NCI-H1694 (cell line): ENCODE measurements at places on chromosomes 16 and 17.

DNA sequence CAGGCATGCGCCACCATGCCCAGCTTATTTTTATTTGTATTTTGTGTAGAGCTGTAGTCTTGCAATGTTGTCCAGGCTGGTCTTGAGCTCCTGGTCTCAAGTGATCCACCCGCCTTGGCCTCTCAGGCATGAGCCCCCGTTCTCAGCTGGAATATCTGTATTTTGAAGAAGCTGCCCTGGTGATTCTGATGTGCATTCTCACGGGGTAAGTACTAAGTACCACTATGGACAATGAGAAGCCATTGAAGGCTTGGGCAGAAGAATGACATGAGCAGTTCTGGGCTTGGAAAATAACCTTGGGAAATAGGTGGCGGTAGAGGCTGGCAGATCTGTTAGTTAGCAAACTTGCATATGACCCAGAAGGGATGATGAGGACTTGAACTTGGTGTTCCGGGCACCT lies 15.6 kb upstream of the NKD1 start:
- DNase-seq = no peak

DNA sequence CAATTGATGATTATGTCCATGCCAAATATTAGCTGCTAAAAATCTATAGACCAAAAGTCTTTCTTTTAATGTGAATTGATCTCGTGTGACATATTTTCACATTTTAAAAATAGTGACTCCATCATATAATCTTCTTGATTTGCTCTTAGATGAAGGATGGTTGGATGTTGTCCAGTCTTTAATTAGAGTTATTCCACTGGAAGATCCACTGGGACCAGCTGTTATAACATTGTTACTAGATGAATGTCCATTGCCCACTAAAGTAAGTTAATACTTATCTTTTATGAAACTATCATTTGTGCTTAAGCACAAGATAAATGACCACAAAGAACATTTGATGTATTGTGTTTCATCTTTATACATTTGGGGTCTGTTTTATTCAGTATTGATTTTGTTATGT lies 22.8 kb downstream of the RSPRY1 start:
- DNase-seq = no peak

DNA sequence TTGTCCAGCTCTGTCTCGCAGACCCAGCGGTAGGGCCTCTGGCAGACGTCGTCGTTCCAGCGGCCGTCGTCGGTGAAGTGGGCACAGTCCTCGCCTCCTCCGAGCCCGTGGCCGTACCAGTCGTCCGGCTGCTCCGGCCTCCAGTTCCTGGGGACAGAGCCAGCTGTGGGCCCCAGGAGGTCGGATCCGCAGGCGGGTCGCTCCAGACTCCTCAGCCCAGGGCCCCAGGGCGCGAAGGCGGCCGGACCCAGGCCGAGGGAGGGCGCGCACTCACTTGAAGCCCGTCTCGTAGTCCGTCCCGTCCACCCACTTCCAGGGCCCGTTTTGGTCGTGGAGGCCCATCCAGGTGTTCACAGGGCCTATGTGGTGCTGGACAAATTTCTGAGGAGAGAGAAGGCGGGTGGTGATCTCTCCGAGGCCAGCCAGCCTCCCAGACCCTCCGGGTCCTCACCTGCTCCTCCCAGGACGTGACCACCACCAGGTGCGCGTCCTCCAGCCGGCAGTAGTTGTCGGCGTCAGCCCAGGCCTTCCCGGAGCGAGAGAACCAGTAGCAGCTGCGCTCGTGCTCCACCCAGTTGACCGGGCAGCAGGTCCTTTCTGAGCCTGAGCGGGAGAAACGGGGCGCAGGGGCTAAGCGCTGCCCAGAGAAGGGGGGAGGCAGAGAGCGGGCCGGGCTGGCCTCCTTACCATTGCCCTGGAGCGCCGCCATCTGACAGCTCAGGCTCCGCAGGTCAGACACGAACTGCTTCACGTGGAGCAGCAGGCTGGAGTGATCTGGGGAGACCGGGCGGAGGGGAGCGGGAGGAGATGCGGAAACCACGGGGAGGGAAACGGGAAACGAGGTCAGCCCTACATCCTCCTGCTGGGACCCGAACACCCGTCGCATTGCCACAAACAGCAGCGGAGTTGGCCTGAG lies 5.2 kb downstream of the ASGR1 start:
- no peak for DNase-seq

DNA sequence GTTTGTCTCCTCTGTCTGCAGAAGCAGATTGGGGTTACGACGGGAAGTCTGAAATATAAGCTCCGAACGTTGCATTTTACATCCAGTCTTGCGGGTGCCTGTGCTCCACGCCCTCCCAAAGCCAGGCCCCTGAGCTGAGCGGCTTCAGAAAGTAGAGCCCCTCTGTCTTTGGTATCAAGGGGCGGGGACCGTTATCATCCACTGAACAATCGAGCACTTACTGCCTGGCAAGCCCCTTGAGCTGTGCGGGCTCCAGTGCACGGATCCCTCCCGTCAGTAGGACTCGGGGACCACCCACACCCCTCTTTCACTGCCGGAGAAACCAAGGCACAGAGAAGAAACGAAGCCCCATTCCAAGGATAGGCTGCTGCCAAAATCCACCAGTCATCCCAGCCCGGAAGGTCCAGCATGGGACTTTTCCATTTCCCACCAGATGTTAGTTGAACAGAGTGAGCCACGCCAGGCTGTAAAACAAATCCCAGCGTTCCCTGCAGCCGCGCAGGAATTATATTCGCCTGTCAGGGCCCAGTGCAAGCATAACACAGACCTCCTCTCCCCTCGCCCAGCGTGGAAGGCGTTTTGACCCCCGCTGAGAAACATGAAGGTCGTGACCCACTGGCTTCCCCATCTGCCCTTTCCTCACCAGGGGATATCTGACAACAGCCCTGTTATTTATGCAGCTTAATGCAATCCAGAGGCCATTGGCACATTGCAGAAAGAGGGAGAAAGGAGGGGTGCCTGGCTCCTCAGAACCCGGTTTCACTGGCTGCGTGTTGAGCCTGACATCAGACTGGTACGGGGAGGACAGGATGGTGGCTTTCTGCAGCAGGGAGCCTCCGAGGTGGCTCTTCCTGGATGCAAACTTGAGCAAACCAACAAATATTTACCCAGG lies 212.2 kb upstream of the FOXF1 start:
- DNase-seq = no peak

GRCh38 chr16:86604436-86605193 lies 26.3 kb downstream of the FOXL1 start:
- no peak for DNase-seq

GRCh38 chr17:63066158-63066813 lies 100.3 kb downstream of the TANC2 start:
- no peak for DNase-seq

DNA sequence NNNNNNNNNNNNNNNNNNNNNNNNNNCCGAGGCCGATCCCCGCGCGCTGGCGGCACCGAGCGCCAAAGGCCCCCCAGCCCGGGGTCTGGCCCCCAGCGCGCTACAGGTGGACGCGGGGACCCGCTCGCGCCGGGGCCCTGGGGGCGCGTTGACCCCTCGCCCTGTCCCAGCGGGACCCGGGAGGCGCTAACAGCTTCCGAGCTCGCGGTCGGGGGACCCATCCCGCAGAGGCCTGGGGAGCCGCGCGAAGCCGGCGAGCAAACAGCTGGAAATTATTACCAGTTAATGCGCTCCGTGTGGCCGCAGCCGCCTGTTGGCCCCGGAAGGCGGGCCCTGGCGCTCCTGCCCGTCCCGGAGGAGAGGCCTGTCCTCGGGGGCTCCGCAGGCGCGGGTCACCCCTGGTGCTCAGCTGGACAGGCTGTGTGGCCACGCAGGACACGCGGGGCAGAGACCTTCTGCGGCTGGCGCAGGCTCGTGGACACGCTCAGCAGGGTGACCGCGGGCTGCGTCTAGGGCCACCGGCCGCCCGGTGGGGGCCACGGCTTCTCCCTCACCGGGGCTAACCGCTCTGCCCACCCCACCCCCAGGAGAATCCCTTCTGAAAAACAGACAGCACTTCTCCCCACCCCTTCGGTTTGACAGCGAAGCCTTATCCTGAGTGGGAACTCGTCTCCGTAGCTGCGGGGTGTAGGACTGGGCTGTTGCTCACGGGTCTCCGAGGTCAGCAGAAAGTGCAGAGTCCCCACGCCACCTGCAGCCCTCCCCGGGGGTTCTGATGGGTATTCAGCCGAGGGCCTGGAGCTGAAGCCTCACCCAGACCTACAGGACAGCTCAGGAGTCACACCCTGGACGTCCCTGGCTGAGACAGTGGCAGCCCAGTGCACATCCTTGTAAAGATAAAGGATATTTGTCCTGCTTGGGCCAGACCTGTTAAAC lies 138.7 kb upstream of the RPH3AL start:
- DNase-seq = no peak

- no peak for DNase-seq
Observed at GRCh38 chr16:15404792-15405191, 9.2 kb downstream of the MPV17L start.

DNA sequence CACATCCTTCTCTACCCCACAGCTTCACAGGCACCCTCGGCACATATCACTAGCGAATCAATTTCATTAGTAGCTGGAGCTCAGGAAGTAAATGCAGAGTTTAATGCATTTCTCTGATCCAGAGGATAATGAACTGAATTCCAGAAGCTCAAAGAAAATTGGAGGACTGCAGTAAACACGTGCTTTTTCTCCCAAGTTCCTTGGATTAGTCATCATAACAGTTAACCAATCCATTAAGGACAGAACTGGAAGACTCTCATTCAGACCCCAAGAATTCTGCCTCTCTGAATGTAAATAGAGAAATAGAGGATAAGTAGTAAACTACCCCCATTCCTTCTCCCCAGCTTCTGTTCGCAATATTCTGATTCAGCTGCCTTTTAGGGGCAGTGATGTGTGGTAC lies 40.7 kb downstream of the DUSP14 start:
- DNase-seq = no peak

GRCh38 chr16:30397776-30398660 lies 2.8 kb downstream of the ZNF48 start:
- DNase-seq = no peak

GRCh38 chr16:89373355-89374110 lies 116.8 kb downstream of the ANKRD11 start:
- DNase-seq = no peak

- no peak for DNase-seq
Observed at GRCh38 chr16:17481736-17482135, 11.0 kb upstream of the XYLT1 start.

- no peak for DNase-seq
Observed at GRCh38 chr17:43906951-43907424, 348 bp downstream of the MPP2 start.

DNA sequence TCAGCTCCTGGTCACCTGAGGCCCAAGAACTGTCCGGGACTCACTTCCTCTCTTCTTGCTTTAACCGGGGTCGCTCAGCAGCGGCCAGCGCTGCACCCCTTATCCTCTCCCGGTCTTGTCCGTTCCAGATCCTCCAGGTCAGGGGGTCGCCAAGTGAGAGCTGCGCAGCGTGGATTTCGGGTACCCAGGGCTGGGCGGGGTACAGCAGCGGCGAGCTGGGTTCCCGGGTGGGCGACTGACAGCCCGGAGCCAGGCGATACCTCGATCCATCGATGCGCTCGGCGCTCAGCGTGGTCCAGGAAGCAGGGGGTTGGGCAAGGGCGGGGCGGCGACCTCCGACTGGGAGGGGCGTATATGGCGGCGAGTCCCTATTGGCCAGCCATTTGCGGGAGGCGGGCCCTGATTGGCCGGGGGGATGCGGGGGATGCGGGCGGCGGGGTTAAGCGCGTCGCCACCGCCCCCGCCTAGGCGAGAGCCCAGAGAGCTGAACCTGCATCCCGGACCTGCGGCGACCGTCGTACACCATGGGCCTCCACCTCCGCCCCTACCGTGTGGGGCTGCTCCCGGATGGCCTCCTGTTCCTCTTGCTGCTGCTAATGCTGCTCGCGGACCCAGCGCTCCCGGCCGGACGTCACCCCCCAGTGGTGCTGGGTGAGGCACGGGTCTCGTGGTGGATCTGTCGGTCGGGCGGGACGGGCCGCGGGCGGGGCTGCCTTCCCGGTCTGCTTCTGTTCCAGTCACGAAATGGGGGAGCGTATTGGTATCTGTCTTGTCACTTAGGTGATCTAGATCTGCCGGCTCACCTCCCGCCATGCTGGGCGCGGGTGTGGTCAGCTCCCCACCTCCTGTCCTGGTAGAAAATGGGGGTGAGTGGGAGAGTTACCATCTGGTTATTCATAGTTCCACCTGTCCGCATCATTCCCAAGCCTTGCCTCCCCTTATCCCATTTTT lies at the start of gene PLA2G15:
Gene PLA2G15 (plus strand): TSS at position 471 of the 951 bp plus-strand sequence. CDS start 54 bp downstream, at position 525.
- DNase-seq = peak; percentile 70

GRCh38 chr17:28982131-28982793 lies 23.6 kb downstream of the SEZ6 start:
- no peak for DNase-seq

GRCh38 chr17:61495161-61495857 lies 43.1 kb downstream of the TBX4 start:
- DNase-seq = no peak

DNA sequence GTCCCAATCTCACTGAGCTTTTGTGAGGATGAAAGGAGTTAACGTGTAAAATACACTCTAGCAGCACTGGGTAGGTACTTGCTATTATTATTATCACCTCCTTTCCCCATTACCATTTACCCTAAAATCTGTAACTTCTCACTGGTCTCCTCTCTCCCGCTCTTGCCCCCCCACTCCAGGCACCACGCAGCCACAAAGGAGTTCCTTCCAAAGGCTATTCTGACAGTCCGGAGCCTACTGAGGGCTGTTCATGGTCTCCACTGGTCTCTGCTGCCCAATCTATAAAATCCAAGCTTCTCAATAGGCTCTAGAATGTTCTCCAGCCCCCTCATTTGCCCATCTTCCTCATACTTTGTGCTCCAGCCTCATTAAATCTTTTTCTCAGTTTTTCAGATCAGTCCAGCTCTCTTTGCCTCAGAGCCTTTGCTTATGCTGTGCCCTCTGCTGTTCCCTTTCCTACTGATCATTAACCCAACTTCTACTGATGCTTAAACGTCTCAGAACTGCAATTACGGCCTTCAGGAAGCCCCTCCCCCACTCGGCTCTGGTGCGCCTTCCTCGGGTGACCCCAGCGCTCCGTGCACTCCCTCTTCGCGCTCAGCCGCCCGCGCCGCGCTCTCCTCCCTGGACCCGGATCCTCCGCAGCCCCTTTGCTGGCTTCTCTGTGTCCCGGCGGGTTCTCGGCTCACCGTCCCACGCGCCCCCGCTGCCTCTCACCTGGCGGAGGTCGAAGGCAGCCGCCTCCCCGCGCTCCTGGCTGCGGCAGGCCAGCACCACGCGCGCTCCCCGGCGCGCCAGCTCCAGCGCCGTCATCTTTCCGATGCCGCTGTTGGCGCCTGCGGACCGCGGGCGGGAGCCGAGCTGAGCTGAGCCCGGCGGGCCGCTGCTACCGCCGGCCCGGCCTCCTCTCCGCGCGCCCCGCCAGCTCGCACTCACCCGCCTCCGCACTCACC lies 737 bp downstream of the DHRS13 start:
- peak; percentile 19 for DNase-seq
